ENCODE measurements at places on chromosomes 3 and 15.

GRCh38 chr15:64536244-64536836 is 76.0 kb downstream of the ZNF609 start:
- DNase-seq = no peak

DNA sequence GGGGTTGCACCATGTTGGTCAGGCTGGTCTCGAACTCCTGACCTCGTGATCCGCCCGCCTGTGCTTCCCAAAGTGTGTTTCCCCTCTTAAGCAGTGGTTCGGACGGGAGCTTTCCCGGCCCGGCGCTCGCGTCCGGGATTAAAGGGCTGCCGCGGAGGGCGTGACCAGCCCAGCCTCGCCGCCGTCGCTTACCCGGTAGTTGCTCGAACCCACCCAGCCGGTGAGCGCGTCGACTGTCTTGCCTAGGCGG is 513 bp downstream of the CLASP2 start:
- DNase-seq = peak; percentile 35

- no peak for DNase-seq
Observed at GRCh38 chr15:66077320-66077663, 176.3 kb downstream of the MEGF11 start.

- no peak for DNase-seq
Observed at GRCh38 chr15:79075256-79075655, 15.3 kb downstream of the RASGRF1 start.

DNA sequence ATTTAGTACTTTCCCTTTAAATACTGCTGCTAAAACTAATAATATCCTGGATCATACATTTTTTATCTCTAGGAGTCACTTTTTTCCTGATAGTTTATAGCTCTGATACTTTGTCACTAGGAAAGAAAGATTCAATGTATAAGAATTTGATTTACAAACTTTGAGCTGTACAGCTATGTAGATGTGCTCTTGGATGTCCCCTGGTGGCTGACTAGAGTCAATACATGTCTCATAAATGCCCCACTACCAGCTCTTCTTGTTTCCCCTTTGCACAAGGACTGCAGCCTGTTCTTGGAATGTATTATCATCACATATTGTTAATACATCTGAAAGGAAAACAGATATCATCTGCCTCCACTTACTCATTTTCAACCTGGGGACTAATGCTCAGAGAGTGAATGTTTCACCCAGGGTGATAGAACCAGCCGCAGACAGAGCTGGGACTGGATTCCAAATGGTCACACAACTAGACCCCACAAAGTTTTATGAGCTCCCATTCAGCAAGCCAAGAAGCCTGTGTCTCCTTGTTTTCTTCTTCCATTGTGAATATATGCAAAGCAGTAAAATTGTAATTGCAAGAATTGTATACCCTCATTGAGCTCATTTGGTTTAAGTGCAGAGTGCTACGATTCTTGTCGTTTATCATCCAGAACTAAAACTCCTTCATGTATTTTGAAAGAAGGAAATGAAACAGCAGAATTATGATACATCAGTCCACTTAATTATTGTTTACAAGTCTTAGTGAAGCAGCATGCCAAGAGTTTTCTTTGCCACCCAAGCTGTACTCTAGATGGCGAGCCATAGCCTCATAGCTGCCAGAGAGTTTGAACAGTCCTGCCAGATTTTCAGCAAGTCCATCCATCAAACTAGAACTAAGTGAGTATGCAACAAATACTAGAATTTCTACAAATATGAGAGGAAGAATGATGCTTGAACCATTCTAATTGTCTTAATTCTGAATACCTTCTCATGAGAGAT is 261.6 kb upstream of the LMCD1 start:
- DNase-seq = peak; percentile 41

GRCh38 chr3:43054754-43055153 is 51.1 kb downstream of the POMGNT2 start:
- DNase-seq = no peak

- peak; percentile 57 for DNase-seq
Observed at GRCh38 chr3:52039846-52040245, 16.5 kb downstream of the DUSP7 start.

DNA sequence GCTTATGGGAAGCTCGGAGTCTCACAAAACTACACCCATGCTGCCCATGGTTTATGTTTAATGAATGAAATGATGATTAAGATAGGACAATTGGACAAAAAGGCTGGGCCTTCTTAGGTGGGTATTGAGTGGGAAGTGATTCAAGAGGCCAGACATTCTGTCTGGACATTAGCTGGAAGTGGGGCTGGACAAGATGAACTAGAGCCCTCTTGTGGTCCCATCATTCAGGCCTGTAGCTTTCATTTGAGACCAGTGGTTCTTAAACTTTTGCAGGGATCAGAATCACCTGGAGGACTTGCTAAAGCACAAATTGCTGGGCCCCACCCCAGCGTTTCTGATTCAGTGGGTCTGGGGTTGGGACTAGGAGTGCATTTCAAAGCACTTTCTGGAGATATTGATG is 290.4 kb upstream of the CTDSPL start:
- DNase-seq = no peak

DNA sequence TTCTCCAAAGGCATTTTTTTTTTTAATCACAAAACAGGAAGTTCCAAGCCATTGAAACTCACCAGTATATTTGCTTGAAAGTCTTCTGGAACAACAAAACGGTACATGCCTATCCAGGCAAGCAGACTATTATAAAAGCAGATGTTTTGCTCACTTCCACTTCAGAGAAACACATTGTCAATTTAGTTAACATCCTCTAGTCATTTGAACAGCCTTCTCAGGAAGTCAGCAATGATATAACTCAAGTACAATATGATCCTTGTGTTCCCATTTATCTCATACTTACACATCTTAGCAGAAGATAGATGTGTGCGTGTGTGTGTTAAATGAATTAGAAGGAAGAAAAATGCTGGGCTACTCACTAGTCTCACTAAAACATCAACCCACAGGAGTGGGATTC is 30.4 kb downstream of the MECOM start:
- no peak for DNase-seq

- DNase-seq = no peak
Observed at GRCh38 chr3:1561427-1561826, 468.6 kb downstream of the CNTN6 start.

- DNase-seq = no peak
Observed at GRCh38 chr3:78791753-78792152, 976.0 kb downstream of the ROBO1 start.

DNA sequence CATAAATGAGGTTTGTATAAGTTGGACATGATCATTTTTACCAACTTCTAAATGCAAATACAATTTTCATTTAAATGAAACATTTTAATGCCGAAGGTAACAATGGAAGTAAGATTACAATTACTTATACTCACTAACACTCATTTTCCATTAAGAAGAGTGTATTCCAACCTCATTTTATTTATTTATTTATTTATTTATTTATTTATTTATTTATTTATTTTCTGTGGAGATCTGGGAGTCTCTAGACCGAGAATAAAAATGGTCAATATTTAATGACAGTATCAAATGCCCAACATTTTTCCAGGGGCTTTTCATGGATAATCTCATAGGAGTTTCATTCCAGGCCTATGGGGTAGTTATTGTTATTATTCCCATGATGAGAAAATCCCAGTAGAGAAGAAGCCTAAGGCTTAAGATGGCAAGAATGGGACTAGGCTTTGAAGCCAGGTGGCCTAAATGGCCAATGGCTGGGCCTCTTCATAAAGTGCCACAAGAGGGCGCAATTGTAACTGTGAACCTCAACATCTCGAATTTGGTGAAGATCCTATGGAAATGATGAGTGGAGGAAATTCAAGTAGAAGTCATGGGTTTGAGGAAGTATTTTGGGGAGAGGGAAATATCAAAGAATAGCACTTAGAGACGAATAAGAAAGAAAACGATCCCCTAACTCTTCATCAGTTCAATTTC is 21.3 kb downstream of the VGLL3 start:
- peak; percentile 70 for DNase-seq

DNA sequence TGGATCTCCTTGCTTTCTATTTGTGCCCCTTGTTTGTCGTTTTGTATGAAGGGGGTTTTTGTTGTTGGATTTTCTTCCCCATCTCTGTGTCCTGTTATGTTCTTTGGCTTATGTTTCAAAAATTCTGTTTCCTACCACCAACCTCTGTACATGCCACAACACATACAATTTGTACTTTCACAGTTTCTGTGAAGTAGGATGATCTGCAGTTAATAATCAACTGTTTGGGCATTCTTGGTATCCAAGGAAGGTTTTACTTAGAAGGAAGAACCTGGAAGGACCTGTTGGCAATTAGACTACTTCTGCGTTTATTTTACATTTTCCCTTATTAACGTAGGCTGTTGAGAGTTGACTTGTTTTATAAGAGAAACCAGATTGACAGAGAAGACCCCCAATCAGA is 8.3 kb downstream of the SETD5 start:
- no peak for DNase-seq

- no peak for DNase-seq
Observed at GRCh38 chr3:149527531-149528339, 53.2 kb downstream of the TM4SF4 start.

DNA sequence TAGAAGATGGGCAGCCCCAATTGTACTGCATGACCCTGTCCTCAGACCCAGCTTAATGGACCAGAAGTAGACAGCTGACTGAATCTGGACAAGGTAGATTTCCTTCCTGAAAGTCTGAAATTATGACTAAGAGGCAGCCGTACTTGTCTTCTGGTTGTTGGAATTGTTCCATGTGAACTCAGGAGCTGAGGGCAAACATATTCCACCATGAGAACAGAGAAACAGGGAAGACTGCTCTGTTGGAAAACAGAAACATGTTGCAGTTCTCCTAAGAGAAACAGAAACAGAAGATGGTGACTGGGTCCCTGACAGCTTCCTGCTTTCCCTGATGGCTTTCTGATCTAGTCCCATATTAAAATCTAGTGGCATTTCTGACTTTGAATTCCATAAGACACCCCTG is 24.1 kb downstream of the POPDC2 start:
- DNase-seq = no peak

DNA sequence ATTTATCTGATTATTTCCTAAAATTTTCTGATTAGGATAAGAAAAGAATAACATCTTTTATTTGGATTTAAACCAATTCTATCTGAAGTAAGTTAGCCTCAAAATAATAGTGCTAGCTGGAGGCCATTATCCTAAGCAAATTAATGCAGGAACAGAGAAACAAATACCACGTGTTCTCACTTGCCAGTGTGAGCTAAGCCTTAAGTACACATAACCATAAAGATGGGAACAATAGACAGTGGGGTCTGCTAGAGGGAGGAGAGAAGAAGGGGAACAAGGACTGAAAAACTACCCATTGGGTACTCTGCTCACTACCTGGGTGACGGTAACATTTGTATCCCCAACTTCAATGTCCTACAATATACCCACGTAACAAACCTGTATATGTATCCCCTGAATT is 31.3 kb upstream of the LYSMD4 start:
- DNase-seq = no peak

DNA sequence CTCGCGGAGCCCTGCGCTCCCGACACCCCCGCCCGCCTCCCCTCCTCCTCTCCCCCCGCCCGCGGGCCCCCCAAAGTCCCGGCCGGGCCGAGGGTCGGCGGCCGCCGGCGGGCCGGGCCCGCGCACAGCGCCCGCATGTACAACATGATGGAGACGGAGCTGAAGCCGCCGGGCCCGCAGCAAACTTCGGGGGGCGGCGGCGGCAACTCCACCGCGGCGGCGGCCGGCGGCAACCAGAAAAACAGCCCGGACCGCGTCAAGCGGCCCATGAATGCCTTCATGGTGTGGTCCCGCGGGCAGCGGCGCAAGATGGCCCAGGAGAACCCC is 464 bp downstream of the SOX2 start:
- DNase-seq = no peak

DNA sequence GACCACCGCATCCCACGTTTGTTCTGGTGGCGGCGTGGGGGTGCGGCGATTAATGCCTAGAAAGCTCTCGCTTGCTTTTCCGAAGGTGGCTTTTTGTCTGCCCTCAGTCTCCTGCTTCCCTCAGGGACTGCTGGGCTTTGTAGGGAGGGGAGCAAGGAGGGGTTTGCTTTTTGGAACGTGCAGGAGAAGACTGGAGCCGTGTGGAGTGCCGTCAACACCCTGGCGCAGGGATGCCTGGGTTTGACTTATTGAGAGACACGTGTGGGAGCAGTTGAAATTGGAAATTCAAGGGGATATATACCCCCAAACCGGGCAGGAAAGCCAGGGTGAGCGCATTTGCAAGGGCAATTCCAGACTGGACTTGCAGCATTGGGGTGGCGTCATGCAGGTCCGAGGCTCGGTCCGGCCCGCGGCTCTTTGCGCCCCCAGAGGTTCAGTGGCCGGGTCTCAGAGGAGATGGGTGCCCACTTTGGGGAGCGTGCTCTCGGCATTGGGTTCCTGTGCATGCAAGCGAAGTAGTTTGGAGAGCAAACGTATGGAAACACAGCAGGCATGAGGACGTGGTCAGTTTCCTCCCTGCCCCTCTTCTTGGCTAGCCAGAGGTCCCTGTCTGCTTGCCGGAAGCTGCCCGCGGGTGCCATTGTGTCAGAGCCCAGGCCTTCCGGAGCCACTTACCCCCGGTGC is 2.1 kb downstream of the EPHB1 start:
- no peak for DNase-seq

DNA sequence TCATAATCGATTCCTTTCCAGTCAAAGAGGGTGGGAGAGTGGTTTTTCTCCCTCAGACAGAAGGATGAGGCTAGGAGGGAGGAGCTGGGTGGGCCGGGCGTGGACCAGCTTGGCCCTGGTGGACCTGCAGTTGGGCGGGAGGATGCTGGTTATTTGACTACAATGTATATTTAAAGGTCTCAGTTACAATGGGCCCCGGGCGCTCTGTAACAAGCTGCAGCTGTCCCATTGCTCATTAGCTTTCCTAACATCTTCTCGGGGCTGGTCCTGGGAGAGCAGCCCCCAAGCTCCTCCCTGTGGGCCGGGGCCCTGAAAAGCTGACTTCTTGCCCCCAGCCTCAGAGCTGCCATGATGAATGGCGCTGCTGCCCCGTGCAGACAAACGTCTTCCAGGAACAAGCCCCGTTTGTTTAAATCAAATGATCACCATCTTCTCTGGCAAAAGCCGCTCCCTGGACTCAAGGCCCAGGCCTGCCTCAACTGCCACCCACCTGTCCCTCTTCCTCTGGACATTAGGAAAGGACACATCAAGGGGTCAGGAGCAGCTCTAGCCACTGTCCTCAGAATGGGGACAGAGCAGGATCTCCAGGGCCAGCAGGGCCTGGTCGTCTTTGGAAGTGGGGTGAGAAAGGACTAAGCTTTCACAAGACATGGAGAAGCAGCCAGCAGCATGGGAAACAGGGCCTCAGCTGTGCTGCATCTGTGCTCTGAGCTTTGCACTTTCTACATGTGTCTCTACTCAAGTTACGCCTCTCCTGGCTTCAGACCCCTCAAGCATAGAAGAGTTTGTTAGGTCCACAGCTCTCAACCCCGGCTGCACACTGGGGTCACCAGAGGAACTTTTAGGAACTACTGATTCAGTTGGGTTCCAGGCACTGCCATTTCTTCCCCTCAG is 38.6 kb downstream of the MAGEF1 start:
- DNase-seq = no peak

- DNase-seq = no peak
Observed at GRCh38 chr15:36827824-36828223, 248.4 kb downstream of the CDIN1 start.

All from HAP-1 (cell line).